ENCODE measurements at places on chromosomes 16 and 17.

DNA sequence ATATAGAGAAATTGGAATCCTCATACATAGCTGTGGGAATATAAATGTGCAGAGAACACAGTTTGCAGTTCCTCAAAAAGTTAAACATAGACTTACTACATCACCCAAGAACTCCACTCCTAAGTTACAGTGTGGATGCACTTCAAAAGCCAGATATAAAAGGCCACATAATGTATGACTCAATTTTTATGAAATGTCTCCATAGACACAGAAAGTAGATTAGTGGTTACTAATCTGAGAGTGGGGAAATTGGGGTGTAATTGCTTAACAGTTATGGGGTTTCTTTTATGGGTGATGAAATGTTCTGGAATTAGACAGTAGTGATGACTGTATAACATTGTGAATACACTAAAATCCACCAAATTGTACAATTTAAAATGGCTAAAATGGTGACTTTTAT, 60.9 kb downstream of the CACNG1 start:
- DNase-seq, result no peak

- DNase-seq, result no peak
These were observed 8.9 kb downstream of the BAIAP2 start for GRCh38 chr17:81043725-81044427.

GRCh38 chr17:61157246-61157886, 242.3 kb upstream of the TBX2 start:
- DNase-seq, result no peak

DNA sequence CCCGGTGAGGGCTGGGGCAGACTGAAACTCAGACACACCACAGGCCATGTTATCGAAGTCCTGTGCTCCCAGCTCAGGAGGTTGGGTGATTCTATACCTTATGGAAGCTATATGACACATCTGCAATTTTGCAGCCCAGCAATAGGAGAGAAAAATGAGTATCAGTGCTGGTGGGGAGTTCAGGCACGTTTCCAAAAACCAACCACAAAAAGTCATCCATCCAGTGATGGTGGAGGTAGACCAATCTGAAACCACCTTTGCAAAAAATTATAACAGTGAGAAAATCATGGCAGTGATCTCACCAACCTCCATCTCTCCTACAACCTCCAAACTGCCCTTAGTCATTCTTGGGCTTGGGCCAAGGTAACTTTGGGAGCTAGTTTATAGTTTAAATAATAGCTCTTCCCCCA, 327.9 kb downstream of the SLC39A11 start:
- DNase-seq, result no peak

GRCh38 chr17:28878158-28878910, 19.2 kb downstream of the FLOT2 start:
- DNase-seq, result no peak

- DNase-seq, result no peak
These were observed 50.1 kb upstream of the SIAH1 start for GRCh38 chr16:48435318-48435680.

DNA sequence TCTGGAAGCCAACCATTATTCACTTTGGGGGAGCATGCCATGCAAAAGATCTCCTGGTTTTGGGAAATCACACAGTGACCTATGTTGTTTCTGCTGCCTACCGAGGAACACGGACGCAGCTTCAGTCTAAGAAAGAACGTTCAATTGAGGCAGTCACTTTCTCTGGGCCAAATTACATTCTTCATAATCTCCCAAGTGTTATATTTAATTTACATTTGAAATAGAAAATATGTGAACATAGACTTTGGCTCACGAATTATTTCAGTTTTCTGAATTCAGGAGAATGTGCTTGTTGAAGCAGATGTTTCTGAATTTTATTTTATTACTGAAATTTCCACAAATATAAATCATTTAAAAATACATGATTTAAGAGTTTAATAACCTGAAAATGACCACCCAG, 93.6 kb upstream of the KCNJ16 start:
- DNase-seq, result no peak

Data from stimulated activated CD4-positive, alpha-beta T cell treated with anti-CD3 and anti-CD28 coated beads, Interleukin-2, amount 100 ng/mL, for 24 hours (primary cell).